Hindlimb muscle (tissue), 1 donor: ENCODE measurements at places on chromosomes 1 and 21.

GRCh38 chr1:23638786-23639241 is 52.8 kb upstream of the RPL11 start:
- no peak for DNase-seq

GRCh38 chr1:88595355-88596002 is 88.6 kb upstream of the PKN2 start:
- no peak for DNase-seq

- peak; percentile 35 for DNase-seq
Measured at GRCh38 chr1:202807451-202807925, 733 bp downstream of the KDM5B start.

DNA sequence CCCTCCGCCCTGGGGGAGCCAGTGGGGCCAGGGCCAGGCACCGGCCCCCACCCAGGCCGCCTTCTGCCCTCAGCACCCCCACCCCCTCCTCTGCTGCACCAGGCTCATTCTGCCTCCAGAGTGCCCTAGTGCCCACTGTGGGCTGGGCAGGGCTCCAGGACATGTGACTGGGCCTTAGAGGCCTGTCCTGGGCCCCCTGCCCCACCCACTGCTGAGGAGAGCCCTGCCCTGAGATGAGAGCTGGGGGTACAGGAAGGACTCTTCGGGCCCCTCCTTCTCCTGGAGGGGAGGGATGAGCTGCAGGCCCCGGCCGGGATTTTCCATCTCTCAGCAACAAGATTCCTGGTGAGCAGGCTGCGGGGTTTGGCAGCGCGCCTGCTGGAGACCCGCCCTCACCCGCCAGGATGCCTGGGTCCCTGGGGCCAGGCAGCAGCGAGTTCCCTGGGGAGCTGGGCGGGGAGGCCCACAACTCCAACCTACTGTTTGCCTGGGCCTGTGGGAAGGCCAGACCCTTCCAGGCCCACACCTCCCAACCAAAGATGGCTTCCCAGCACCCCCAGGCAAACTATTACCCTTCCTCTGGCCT is 14.0 kb downstream of the AHDC1 start:
- DNase-seq, result no peak

DNA sequence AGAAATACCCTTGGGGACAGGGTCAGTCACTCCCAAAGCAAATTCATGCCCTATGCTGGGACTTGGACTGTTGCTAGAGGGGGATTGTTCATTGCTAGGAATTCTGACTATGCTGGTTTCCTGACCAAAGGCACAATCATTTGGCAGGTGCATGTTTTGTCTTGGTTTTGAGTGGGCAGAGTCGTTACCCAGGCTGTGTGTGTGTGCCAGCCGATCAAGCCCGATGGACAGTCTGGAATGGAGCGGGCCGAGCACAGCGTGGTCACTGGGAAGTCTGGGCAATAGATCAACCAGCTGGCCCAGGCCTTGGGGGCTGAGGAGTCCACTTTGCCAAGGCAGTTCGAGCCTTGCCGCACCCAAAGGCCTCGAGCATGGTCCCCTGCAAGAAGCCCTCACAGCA is 60.9 kb downstream of the HTR6 start:
- no peak for DNase-seq

- DNase-seq, result no peak
Measured at GRCh38 chr21:43923391-43923790, 58.4 kb downstream of the AGPAT3 start.

DNA sequence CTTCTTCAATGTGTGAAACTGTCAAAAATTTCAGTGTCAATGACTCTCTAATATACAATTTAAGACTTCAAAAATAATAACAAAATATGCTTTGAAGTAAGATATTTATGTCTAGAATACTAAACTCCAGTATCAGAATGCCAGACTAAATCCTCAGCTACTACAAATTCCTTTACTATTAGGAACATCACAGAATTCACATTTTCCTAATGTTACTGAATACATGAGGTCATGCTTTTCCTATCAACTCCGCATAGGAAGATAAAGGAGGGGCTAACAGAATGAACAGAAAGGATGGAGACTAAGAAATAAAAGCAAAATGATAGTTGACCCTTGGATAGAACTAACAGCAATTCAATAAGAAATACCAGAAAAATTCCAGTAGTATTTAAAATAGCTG is 292.7 kb downstream of the SDCCAG8 start:
- DNase-seq, result no peak

DNA sequence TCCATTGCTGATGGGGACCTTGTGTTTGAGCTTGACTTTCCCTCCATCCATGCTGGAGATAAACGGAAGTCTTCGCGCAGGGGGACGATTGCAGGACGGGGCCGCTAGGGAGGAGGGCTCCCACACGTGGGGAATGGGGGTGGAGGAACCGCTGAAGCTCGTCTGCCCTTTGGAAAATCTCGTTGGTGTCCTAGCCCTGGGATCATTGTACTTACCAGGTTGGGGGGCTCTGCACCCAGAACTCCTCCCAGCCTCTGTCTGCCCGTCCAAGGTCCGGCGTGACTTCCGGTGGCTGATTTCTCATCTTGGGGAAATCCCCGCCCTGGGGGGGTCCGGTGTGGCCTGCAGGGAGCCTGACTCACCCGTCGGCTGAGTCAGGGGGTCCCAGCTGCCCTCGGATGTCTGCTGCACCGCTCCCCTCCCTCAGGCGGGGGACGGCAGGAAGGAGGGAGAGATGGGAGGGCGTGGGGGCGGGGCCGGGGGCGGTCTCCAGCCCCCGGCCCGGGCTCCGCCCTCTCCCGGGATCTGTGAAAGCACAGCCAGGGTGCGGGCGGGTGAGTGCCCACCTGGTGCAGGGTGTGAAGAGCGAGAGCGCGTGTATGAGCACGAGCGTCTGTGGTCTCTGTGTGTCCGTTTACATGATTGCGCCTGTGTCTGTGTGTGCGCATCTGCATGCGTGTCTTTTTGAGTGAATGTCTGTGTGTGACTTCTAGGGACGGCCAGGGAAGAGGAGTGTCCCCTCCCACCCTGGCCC is 35.8 kb downstream of the PIK3CD start:
- peak; percentile 40 for DNase-seq

GRCh38 chr1:182248721-182249120 is 142.9 kb downstream of the GLUL start:
- DNase-seq, result no peak

DNA sequence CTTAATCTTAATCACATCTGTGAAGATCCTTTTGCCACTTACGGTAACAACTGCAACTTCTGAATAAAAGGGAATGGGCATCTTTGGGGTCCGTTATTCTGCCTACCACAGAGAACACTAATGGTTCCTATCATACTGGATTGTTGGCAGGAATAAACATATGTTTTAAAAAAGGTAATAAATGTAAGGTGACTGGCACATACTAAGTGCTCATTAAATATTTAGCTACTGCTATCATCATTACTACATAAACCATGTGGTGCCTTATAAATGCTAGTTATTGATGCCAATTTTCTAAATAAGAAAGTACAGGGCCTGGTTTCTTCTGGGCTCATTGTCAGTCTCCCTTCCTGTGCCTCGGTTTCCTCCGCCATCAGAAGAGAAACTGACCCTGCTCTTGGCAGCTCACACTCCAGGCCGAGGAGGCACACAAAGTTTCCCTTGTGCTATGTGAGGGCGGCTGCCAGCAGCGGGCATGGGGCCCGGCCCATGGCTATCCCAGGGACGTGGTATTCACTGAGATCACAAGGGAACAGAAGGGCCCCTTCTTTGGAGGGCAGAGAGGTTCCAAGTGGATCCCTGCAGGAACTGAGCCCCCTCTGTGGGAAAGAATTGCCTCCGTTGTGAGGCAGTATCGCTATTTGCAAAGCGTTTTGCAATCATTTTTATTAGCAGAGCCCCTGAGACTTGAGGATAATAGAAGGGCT is 26.2 kb downstream of the NAV1 start:
- DNase-seq, result no peak

GRCh38 chr21:40631211-40631610 is 215.7 kb downstream of the DSCAM start:
- DNase-seq, result no peak

DNA sequence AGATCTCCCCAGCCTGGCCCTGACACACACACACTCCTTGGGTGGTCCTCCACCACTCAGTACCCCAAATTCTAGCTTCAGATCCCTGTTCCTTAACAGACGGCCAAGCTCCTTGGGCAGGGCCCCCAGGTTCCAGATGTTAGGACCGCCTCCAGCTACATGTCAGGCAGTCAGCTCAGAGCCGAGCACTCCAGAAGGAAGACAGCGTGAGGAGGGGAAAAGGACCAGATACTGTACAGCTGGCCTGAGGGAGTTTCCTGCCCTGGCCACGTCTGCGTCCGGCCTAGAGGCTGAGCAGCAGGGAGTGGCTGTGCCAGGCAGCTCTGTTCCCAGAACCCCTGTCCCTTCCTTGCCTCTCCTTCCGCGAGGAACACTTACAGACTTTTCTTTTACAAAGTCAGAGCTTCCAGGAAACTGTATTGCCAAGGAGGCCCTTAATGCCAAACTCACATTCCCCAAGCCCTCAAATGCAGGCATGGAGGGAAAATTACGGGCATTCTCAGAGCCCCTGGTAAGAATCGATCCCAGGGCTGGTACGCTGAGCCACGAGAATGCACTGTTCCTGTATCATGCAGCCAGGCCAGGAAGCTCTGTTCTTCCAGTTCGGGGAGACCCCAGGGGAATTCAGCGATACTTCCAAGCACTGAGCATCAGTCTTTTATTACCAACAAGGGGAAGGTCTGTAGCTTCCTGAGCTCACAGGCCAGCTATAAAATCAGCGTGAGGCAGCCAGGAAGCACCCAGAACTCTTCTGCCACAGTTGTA is 45.2 kb upstream of the CNTN2 start:
- DNase-seq, result peak; percentile 43

DNA sequence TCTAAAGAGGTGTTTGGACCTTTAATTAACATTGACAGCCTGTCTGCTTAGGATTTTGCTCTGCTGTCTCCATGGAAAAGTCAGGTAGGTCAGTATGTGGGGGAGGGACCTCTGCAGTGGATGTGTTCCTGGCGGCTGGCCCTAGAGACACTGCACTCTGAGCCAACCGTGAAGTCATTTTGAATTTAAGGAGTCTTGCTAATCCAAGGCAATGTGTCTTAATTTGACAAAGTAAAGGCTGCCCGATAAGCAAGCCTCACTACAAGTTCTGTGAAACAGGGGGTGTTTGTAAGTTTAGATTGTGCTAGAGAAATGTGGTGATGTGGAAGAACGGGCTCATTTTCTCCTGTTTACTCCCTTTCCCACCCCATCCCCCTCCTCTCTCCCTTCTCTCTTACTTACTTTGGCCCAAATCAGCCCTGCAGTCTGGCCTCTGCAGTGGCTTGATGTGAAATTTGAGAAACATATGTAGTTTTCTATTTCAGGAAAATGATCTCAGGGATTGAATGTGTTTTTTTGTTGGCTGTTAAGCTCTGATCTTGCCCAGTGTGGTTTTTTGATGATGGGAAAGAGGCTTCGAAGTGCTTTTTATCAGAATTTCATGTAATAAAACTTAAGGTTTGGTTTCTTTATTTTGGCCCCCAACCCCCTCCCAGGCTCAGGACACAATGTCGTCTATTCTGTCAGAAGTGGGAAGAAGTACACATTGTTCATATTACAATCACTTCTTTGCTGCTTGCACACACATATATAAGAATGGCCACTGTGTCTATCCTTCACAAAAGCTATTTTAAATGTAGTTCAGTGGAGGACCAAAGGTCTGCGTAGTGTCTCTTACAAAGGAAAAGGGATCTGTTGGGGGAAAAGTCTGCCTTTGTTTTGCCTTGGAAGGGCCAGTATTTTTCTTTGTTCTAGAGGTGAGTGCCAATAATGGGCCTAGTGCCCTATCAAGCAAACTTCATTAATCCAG is 96.6 kb downstream of the FGGY start:
- peak; percentile 90 for DNase-seq

GRCh38 chr1:181095763-181096184 is 7.3 kb downstream of the IER5 start:
- DNase-seq, result no peak

DNA sequence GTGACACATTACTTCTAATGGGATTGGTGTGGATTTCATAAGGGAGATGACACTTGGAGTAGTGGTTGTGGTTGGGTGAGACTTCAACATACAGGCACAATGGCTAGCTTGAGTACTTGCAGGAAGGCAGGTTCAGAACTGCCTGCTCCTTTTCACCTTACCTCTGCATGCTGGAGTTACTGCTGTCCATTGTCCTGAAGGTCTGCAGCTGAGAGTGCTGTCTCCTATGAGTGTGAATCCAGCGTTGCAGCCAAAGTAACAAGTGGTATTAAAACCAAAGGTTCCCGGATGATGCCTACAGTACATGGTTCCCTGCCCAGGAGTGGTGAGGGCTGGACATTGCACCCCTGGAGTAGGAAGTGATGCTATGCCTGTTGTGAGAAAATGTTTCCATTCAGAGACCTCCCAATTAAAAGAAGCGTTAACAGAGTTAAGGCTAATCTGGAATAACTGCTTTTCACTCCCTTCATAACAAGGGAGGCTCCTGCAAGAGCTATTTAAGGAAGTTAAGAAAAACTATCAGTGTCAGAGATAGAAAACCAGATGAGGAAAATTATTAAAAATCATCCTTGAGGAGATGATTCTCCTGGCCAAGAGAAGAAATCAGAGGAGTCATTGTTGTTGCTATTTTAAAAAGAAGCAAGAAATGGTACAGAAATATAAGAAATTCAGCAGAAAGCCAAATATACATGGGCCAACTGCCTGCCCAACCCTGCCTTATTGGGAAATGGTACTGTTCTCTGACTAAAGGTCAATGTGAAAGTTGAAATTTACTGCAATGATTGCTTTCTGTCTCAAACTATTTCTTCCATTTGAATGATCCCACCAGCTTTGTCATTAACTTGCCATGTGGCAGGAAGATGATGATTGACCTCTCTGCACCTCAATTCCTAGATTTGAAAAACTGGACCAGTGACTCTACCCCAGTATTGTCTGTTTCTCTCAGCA is 9.8 kb upstream of the F5 start:
- DNase-seq, result no peak

GRCh38 chr1:156625436-156626078 is 6.3 kb downstream of the HAPLN2 start:
- DNase-seq, result peak; percentile 63

DNA sequence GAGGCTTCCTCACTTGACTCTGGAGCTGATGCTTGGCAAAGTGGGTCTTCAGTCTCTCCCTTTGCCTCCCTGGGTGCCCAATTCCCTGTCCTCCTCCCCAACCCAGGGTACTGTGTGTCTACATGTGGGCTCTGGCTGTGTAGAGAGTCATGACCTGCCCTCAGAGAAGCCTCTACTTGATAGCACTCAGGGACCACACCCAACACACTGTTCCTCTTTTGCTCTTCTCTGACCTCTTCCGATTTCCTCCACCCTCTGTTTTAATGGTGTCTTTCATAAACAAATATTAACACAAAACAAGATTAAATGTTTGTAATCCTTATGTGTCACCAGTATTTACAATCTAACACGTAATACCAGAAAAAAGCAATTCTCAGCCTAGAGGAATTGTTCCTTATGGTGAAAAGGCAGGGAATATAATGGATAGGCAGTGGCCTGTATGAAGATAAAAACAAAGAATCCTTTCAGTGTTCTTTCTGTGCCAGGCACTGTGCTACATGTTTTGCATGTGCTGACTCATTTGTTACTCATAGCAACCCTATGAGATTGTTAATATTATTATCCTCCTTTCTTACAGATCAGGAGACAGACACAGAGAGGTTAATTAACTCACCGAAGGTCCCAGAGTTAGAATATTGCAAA is 58.2 kb downstream of the HSD3B1 start:
- no peak for DNase-seq
